Muscle of leg (tissue), 16 donors: ENCODE measurements at places on chromosomes 2 and 18. TPM values are rescaled to one million over a fixed set of nuclear protein-coding genes. Genes with fewer than 3 reads are reported as not detected.

The FAM210A gene
- total RNA-seq = 28.8 TPM

The FBLN7 gene
- 5.1 TPM for total RNA-seq

The DTNA gene
- 74.7 TPM for total RNA-seq

The SLC66A2 gene
- total RNA-seq = 24.2 TPM

The LYPD1 gene
- total RNA-seq = 6.1 TPM

The KRTCAP3 gene
- total RNA-seq = 0.53 TPM

The SLC38A11 gene
- 0.35 TPM for total RNA-seq

The ANAPC1 gene
- 24.0 TPM for total RNA-seq

The EN1 gene
- 3.7 TPM for total RNA-seq

The ALPG gene
- not detected for total RNA-seq

The LOXHD1 gene
- total RNA-seq = 1.3 TPM

The NT5DC4 gene
- not detected for total RNA-seq

The VIT gene
- 9.6 TPM for total RNA-seq

The CFAP65 gene
- not detected for total RNA-seq

The MYO1B gene
- 94.1 TPM for total RNA-seq

The CKAP2L gene
- 5.5 TPM for total RNA-seq

The WNT6 gene
- 0.09 TPM for total RNA-seq

The IL1B gene
- total RNA-seq = 0.18 TPM

The L3MBTL4 gene
- 4.2 TPM for total RNA-seq

The SERPINB5 gene
- total RNA-seq = not detected

The ACKR3 gene
- 22.2 TPM for total RNA-seq

The CYP1B1 gene
- total RNA-seq = 2.7 TPM
